HepG2 (cell line): ENCODE measurements at places on chromosomes 1 and 21. TPM values are rescaled to one million over a fixed set of nuclear protein-coding genes. Genes with fewer than 3 reads are reported as not detected.
A peak's percentile ranks its signal among the peaks of the same experiment; 100 is the strongest.

GBP7 gene
- not detected in 2 replicates for polyA plus RNA-seq

C4BPA gene
- 60.1 and 86.3 TPM in 2 replicates for polyA plus RNA-seq

HSPG2 gene
- polyA plus RNA-seq = 10.3 and 13.1 TPM in 2 replicates

C4BPB gene
- 266 and 267 TPM in 2 replicates for polyA plus RNA-seq

GRCh38 chr1:11238311-11238710, 24.0 kb downstream of the MTOR start:
- DNase-seq = no peak

GRCh38 chr1:94044290-94044790, 76.6 kb downstream of the ABCA4 start:
- DNase-seq = peak; percentile 66

DNA sequence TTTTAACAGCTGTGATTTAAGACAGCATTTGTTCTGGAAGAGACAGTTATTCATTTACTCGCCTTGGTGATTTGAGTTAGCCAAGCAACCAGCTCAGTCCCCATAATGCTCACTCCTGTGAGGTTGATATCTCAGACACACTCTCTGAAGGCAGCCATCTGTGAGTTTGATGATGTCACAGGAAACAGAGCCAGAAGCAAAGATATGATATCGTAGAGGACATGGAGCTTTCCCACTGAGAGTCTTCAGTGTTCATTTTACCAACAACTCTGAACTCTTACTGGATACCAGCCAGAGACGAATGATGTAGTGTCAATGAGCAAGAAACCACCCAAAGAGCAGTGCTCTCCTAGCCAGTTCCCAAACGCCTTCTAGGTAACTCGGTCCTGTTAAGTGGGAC, 219.4 kb downstream of the SLC35F3 start:
- no peak for DNase-seq

- DNase-seq = no peak
Measured at GRCh38 chr1:27668808-27669723, 2.9 kb downstream of the IFI6 start.

- DNase-seq = no peak
Measured at GRCh38 chr21:45451091-45451740, 46.3 kb downstream of the COL18A1 start.

DNA sequence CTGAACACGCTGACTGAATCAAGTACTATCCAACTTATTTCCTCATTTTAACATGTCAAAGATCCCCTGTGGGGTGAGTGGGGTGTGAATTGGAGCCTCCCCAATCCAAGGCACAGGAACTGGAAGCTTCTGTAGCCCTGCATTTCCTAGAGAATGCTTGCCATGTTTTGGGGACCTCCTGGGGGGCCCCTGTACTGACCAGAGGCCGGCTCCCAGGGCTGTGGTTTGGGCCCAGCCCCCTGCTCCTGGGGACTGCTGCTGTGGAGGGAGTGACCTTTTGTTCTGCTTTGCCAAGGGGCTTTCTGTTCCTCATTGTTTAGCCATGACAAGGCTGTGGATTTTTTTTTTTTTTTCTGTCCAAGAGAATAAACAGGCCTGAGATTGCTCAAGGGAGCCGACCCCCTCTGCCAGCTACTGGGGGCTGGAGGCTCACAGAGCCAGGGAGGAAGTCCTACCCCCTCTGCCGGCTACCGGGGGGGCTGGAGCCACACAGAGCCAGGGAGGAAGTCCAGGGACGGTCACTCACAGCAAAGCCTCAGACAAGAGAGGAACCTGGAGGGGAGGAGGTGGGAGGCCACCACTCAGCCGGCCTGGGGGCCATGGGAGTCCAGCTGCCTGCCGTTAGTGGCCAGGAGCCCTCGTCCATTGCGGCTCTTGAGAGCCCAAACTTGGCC, 17.4 kb downstream of the TNFRSF1B start:
- DNase-seq = peak; percentile 29
